ENCODE measurements at places on chromosomes 3 and 15.

DNA sequence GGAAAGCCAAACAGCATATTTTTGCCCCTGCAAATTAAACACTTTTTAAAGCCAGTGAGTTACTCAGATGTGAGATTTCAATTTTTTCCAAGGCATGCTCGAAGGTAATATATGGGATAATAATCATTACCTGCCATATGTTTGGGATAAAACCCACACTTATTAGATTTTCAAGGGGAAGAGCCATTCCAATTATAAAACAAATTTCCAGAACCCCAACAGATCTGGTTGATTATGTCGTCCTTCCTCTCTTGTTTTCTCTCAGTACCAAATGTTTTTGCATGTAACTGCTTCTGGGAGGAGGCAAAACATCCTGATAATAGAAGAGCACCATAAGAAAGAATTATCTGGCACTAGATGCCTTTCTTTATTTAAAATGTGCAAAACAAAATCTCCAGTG lies 115.1 kb downstream of the AKAP13 start:
- H3K27me3 ChIP-seq = no peaks in the 10 kb centered on the region
- no peak for DNase-seq

- no peaks in the 10 kb centered on the region for H3K36me3 ChIP-seq
- H3K27ac ChIP-seq = no peak overlapping the region
- no peak for DNase-seq
- H3K27me3 ChIP-seq = peaks cover 50% of the 10 kb centered on the region
- no peak overlapping the region for H3K4me3 ChIP-seq
- no peaks in the 10 kb centered on the region for H3K4me1 ChIP-seq
Observed at GRCh38 chr15:79209690-79210089, 72.8 kb upstream of the ANKRD34C start.

DNA sequence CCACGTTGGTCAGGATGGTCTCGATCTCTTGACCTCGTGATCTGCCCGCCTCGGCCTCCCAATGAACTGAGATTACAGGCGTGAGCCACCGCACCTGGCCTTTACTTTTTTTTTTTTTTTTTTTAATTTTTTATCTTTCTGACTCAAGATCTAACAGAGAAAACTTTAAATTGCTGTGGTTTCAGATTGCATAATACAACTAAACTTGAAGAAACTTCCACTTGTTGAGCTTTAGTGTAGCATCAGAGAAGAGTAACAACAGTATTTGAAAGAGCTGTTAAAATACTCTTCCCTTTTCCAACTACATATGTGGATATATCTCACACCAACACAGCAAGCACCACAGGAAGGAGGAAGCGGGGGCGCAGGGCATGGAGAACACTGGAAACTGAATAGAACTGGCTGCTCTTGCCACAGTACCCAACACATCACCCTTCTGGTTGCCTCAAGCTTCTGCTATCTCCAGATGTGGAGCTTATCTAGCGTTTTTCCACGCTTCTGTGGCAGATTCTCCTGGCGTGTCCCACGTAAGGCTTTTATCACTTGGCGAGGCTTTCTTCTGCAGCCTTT lies 45.4 kb downstream of the MAP6D1 start:
- H3K4me1 ChIP-seq = no peaks in the 10 kb centered on the region
- H3K27ac ChIP-seq = no peak overlapping the region
- DNase-seq = no peak
- H3K4me3 ChIP-seq = no peak overlapping the region
- peaks cover 6% of the 10 kb centered on the region for H3K36me3 ChIP-seq

DNA sequence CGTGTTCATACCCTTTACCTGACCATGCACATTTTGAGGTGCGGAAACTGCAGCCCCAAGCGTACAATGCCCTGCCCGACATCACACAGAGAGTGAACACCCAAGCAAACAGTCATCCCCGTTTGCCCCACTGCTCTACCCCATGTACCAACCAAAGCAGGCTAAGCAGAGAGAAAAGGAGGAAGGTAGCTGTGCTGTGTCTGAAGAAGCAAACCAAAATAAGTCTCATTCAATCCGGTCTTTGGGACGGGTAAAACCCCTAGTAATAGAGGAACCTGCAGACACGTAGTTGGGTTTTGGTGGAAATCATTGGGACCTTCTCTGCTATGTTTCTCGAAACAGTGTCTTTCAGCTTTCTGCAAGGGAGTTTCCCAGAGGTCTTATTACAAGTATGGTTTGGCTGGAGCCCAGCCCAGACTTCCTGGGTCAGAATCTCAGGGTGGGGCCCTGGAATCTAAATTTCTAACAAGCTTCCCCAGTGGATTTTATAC lies 164.6 kb upstream of the HES1 start:
- H3K27ac ChIP-seq = no peak overlapping the region
- DNase-seq = no peak
- no peaks in the 10 kb centered on the region for H3K36me3 ChIP-seq

- H3K4me1 ChIP-seq = peaks cover 7% of the 10 kb centered on the region
- H3K27ac ChIP-seq = peak overlapping the region; percentile 8
- no peaks in the 10 kb centered on the region for H3K27me3 ChIP-seq
- H3K36me3 ChIP-seq = peaks cover 15% of the 10 kb centered on the region
- H3K4me3 ChIP-seq = no peak overlapping the region
Observed at GRCh38 chr3:18512007-18512406, 86.9 kb upstream of the SATB1 start.

- H3K4me3 ChIP-seq = peak overlapping the region; percentile 99
- H3K27ac ChIP-seq = no peak overlapping the region
Observed at GRCh38 chr3:132418916-132419315, 1.6 kb downstream of the DNAJC13 start.

DNA sequence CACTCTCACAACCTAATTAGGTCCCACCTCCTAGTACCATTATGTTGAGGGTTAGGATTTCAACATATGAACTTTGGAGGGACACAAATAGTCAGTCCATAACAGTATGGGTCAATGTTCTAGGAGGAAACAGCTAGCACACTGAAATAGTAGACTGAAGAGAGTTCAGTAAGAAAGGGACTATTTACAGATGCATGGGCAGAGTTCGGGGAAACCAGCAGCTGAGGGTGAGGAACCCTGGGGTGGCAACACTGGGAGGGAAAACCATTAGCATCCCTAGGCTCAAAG lies 78.0 kb upstream of the PXYLP1 start:
- H3K27me3 ChIP-seq = peaks cover 7% of the 10 kb centered on the region
- DNase-seq = no peak
- H3K4me1 ChIP-seq = no peaks in the 10 kb centered on the region
- H3K27ac ChIP-seq = no peak overlapping the region

DNA sequence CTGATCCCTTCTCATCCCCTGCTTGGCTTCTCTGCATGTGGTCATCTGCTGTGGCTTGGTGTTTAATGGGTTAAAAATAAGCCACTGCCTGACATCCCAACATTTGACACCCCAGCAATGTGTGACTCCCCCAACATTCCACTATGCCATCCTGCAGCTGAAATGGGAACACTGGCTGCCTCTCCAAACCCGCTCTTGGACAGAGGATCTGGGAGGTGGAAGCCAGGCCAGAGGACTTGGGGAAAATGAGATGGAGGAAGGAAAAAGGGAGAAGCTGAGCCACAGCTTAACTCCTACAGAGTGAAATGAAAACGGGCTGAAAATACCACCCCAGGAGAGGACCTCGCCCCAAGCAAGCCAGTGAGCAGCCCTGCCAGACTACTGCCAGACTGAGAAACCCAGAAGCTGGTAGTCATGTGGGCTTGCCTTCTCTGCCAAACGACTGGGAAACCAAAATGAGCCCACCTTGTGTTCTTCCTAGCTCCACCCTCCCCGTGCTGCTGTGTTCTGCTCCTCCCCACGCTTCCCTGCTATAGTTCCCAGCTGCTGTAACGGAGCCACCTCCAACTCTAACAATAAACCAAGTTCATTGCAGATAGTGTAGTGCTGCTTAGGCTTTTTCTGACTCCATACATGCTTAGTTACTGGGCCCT lies 13.7 kb downstream of the MAP1A start:
- no peak overlapping the region for H3K27ac ChIP-seq

DNA sequence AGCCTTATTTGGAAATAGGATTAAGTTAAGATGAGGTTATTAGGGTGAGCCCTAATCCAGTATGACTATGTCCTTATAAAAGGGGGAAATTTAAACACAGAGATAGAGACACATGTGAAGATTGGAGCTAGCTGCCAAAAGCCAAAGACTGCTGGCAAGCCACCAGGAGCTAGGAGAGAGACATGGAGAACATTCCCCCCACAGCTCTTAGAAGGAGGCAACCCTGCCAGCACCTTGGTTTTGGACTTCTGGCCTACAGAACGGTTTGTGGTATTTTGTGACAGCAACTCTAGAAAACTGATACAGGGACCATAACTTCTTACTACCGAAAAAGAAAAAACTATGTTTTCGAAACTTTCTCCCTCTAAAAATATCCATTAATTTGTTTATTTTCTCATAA lies 245.3 kb upstream of the RARB start:
- no peak overlapping the region for H3K4me3 ChIP-seq
- H3K27me3 ChIP-seq = no peaks in the 10 kb centered on the region
- no peaks in the 10 kb centered on the region for H3K36me3 ChIP-seq
- DNase-seq = no peak
- H3K4me1 ChIP-seq = no peaks in the 10 kb centered on the region

- no peaks in the 10 kb centered on the region for H3K36me3 ChIP-seq
- peaks cover 6% of the 10 kb centered on the region for H3K4me1 ChIP-seq
- no peak for DNase-seq
- no peaks in the 10 kb centered on the region for H3K27me3 ChIP-seq
Observed at GRCh38 chr3:12187448-12188327, 29.0 kb upstream of the TIMP4 start.

GRCh38 chr3:76063019-76063418 lies 277.7 kb upstream of the ZNF717 start:
- no peaks in the 10 kb centered on the region for H3K27me3 ChIP-seq
- no peak for DNase-seq
- H3K4me1 ChIP-seq = no peaks in the 10 kb centered on the region
- H3K27ac ChIP-seq = no peak overlapping the region

All from naive thymus-derived CD8-positive, alpha-beta T cell (primary cell).